ENCODE measurements at places on chromosomes 12 and 14.

DNA sequence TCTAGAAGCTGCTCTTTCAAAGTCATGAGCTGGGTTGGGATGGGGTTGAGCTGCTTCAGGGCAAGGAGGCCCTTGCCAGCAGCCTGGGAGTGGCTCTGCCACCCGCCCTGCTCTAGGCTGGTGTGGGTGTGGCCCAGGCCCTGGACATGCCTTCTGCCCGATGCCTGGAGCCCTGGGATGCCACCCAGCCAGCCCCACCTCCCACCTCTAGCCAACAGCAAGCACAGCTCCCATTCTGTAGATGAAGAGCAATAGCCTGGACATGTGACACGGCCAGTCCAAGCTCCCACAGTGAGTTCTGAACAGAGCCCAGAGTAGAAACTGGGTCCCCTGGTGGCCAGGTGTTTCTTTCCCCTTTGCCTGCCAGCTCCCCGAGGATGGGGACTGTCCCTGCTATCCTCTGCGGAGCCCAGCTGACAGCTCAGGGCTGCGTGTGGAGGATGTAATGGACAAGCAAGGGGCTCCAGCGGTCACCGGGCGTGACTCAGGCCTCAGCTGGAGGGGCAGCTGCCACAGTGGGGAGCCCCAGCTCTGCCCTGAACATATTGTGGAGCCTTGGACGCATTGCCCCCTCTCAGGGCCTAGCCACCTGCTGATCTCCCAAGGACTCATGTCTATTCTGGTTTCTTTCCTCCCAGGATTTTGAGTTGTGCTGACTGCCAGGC is 165.2 kb downstream of the TSPAN9 start:
- no peak for DNase-seq

DNA sequence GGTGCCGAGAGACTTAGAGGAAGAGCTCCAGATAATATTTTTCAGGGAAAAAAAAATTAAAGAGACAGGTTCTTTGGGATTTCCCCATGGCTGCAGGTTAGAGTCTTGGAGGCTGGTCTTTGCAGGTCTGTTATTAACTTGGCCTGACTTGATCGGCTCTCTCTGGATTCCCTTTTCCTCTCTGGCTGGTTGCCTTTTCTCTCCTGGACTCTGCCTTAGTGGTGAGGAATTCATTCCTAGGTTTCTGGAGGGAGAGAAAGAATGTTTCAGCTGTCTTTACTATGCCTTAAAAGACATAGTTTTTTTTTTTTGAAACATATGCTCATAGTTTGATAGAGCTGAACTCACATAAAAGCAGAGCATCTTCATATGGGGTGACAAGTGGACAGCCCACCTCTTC is 336.3 kb downstream of the BMP4 start:
- no peak for DNase-seq

DNA sequence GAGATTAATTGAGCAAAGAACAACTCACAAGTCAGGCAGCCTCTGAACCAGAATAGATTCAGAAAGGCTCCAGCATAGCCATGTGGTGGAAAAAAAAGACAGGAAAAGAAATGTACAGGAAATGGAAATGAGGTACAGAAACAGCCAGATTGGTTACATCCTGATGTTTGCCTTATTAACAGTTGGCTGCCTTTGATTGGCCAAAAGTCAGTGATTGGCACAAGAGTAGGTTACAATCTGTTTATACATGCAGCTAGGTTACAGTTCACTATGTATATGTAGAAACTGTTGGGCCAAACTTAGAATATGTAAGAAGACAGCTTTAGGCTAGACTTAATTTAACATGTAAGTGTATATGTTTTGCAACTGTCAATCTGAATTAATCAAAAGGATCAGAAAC is 118.9 kb downstream of the UNC79 start:
- no peak for DNase-seq

DNA sequence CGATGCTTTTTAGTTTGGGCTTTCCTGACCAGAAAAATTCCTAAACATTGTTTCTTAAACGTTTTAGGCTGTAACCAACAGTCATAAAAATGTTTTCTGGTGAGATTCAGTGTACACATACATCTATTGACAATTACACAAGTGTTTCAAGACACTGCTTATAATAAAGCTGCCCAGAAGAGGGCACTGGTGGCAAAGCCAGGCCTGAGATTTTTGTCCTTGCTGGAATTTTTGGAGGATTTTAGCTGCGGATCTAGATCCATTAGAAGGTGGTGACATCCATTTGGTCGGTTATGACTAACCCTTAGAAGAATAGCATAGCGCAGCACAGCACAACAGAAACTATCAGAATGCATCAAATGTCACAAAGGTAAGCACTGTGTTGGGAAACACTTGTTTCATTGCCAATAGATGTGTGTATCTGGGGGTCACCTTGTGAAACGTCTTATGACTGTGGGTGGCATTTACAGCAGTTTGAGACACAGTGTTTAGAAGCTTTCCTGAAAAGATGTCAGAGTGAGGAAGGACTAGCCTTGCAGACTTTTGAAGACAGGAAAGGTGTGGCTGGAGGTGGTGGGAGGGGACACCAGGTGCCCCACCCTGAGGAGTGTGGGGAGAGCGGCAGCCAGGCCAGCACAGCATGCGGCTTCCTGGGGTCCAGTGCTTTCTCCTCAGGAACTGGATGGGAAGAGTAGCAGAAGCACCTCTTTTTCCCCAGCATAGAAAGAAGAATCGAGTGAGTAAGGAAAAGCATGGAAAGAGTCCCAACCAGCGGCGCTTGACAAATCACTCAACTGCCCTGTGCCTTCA is 54.7 kb upstream of the FKBP4 start:
- no peak for DNase-seq

DNA sequence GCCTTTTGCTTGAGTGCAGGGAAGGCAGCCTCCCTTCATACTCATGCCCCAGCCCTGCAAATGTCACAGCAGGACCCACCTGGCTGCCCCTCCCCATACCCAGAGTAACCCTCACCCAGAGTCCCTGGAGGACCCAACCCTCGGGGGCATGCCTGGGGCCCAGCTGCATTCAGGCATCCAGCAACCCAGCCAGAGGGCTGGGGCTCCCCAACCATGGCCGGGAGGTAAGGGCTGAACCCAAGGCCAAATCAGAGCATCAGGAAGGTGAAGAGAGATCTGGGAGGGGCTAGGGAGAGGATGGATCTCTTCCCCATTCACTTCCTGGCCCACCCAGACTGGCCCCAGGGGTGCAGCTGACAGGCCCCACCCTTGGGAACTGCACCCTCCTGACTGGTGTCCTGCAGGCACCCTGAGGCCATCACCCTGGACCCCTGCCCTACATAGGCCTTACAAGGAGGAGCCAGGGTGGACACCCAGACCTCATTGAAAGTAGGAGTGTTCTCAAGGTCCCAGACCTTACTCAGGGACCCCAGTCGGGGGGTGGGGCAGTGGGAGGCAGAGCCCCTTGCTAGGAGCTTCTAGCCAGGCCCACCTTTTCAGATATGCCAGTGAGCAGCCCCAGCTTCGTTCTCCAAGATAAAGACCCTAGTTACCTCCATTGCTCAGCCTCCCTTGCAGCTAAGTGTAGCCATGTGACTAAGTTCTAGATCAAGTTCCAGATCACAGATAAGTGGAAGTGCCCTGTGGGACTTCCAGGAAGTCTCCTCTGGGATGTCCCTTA is 849 bp upstream of the PLD4 start:
- no peak for DNase-seq

- no peak for DNase-seq
These were observed 115.2 kb downstream of the C12orf75 start for GRCh38 chr12:105445649-105446048.

DNA sequence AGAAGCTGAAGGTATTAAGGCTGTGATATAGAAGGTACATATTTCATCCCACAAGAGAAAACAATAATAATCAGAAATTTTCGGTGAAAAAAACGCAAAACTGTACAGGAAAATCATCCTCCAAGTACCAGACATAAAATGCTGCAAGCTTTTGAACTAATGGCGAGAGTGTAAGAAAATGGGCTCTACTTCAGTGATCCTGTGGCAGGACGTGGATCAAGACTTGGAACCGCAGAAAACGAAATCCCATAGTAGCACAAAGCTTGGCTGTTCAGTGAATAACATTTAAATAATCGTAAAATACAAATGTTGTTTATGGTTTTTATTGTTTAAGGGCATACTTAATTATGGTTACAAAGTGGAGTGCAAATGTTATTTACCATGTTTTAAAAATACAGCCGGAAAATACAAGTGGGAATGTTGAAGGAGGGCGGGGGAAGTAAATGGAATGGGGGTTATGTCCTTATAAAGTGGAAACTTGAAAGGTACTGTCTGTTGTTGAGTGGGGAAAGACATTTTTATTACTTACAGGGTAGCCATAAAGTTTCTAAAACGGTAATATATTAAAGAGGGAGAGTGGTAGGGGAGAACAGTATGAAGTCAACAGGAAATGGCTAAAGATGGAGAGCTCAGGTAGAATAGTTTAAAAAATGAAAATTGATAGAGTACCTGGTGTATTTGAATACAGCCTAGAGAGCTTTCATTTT is 1.1 kb downstream of the SMIM10L1 start:
- DNase-seq: peak; percentile 73

DNA sequence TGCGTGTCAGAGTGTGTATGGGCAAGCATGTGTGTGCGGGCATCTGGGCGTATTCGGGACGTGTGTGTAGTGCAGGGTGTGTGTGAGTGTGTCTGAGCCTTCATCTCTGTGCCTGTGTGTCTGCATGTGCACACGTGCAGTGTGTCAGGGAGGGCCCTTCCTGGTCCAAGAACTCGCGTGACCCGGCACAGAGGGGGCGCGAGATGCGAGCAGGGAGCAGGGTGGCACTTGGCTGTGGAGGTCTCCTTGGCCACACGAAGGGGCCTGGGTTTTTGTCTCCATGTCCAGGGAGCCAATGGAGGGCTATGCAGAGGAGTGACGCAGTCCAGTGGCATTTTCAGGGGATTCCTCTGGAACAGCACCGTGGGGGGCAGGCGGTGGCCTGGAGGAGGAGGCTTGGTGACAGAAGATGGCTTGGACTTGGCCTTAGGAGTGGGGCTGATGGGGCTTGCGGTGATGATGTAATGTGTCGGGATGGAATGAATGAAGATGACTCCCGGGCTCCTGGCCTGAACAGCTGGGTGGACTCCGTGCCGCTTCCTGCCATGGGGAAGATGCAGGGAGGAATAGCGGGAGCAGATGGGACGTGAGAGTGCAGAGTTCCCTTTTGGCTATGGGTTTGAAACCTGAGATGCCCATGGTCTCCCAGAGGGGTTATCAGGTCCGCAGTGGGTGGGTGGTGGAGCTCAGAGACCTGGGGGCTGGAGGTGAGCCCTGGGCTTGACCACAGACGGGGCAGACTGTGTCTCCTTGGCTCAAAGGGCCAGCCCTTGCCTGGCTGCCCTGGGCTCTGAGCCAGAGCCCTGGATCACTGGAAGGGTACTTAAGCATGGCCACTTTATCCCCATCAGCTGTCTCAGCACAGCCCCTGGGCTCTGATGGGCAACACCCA is 208.3 kb downstream of the PHETA1 start:
- DNase-seq: no peak

DNA sequence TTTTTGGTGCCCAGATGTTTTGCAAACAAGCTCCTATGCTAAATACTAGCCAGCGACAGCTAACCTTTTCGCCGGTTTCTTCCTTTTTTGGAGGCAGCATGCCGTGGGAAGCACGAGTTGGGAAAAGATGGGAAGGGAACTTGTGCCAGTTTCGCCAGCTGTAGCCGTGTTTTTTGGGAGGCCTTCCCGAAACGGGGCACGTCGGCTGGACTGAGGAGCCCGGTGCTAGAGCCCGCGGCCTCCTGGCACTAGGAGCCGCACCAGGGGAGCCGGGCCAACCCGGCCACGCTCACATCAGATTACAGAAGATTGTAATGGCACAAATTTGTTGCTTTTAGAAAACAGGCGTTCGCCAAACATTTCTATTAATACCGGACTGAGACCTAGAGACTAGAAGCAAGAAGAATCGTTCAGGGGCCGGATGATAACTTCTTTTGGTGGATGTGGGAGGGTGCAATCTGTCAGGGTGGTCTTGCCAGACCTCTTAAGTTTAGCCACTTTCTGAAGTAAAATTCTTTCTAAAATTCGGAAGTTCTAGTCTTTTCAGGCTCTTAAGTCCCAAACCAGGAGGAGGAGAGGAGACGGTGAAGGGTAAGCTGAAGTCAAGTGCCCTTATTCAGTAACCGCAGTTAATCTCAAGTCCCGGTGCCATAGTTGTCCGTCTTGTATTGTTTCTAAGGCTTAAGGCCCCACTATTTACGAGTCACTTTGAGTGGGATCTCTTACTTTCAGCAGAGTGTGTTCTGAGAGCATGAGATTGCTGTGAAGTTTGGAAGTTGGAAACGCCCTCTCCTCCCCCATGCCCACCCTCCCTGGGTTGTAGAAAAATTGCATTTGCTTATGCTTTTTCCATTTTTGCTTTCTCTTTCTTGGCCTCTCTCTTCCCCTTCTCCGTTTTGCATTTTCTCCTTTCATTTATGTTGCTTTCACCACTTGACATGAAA is 1.3 kb downstream of the RASSF3 start:
- no peak for DNase-seq

DNA sequence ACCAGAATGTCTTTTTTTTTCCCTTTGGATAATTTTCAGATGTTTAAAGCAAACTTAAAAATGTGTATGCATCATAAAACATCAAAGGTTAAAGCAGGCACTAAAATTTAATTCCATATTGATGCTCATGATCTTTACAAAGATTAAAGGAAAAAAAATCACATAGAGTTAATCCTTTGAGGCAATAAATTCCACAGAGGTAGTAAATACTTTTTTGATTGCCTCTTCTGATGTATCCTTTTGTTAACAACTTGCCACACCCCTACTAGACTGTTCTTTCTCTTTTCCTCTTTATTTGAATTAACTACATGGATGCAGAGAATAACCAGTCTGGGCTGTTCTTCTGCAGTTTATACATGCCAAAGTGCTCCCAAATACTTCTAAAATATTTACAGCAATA is 45.2 kb upstream of the KCNJ8 start:
- DNase-seq: no peak

GRCh38 chr14:74936731-74937130 is 13.7 kb upstream of the RPS6KL1 start:
- no peak for DNase-seq

GRCh38 chr12:70648831-70649230 is 11.6 kb upstream of the PTPRB start:
- no peak for DNase-seq

DNA sequence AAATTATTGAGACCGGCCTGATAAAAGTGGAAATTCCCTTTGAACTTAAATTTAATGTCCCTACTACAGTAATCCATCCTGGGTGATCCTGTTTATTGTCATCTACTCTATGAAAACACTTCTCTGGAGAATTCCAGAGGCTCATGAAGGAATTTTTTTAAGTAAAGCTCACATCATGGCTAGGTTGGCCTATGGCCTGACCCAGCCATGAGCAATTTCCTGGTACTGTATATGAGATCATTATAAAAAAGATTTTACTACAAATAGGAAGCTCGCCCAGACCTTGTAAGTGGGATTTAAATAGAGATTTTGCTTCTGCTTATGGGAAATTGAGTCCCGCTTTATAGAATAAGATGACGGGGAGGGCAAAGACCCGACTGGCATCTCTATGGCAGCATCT is 215.5 kb downstream of the DPF3 start:
- DNase-seq: no peak

GRCh38 chr12:57803319-57803893 is 15.1 kb downstream of the AVIL start:
- DNase-seq: no peak

GRCh38 chr12:4246116-4246515 is 27.4 kb upstream of the CCND2 start:
- no peak for DNase-seq
